ENCODE measurements at places on chromosomes 7 and 10.

DNA sequence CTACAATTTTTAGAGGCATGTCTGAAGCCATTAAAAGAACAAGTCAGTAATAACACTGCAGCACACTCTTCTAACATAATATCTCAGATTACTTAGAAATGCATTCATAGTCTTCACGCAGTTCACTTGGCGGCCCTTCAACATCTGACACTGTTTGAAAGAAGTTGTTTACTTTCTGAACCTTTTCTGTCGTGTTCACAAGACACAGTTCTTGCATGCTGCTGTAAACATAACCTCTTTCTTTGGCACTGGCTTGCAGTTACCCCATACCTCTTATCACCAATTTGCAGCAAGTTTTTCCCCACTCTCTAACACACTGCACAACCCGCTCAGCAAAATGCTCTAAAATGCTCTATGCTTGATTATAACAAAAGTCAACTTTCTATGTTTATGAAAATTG lies 12.0 kb downstream of the PIP4K2A start:
- no peak for DNase-seq

DNA sequence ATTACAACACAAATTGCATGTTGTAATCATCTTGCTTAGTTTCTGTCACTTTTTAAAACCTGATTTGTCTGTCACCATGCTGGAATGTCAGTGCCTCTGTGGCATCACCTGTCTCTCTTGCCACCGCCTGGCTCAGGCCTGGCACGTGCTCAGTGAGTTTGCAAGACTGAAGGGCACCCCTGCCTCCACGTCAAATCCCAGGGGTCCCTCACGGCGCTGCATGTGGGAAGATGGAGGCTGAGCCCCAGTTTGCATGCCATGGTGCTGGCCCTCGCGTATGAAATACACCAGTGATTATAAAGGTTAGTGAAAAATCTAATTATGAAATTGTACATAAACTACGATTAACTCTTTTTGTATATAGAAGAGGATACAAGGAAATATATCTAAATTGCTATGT lies 51.9 kb upstream of the VIPR2 start:
- no peak for DNase-seq

- no peak for DNase-seq
These were observed 178.1 kb upstream of the GALNT17 start for GRCh38 chr7:70953796-70954195.

DNA sequence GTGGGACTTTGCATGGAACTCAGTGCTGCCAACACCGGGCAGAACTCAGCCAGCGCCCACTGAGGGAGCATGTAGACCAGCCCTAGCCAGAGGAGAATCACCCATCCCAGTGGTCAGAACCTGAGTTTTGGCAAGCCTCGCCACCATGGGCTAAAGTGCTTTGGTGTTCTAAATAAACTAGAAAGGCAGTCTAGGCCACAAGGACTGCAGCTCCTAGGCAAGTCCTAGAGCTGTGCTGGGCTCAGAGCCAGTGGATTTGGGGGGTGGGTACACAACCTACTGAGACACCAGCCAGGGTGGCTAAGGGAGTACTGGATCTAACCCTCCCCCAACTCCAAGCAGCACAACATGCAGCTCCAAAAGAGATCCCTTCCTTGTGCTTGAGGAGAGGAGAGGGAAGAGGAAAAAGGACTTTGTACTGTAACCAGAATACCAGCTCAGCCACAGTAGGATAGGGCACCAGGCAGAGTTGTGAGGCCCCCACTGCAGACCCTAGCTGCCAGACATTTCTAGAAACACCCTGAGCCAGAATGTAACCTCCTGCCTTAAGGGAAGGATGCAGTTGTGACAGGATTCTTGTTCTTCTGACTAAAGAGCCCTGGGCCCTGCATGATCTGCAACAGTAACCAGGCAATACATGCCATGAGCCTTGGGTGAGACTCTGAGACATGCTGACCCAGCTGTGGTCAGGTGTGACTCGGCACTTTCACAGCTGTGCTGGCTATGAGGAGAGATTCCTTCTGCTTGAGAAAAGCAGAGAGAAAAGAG lies 24.4 kb downstream of the GSDME start:
- no peak for DNase-seq

DNA sequence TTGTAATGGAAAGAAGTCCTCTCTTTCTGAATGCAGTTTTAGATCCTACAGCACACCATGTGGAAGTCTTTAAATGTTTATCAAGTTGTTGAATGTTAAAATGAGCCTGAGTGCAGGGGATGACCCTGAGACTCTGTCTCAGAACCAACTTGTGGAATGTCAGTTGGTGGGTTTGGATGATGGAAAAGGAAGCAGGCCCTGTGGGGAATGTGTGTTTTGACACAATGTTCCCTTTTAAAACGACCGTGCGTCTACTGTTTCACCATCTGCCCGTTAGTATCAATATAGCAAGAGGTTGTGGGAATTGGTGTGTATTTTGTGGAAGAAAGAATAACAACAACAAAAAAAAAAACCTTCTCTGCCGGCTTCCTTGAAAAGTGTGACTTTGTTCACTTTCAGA lies 8.3 kb downstream of the DYNC1I1 start:
- no peak for DNase-seq

DNA sequence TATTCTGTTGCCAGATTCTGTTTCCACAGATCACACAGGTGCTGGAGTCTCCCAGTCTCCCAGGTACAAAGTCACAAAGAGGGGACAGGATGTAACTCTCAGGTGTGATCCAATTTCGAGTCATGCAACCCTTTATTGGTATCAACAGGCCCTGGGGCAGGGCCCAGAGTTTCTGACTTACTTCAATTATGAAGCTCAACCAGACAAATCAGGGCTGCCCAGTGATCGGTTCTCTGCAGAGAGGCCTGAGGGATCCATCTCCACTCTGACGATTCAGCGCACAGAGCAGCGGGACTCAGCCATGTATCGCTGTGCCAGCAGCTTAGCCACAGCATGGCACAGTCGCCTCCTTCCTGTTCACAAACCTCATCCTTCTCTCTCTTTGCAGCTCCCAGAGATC lies 237.5 kb upstream of the PRSS1 start:
- no peak for DNase-seq

DNA sequence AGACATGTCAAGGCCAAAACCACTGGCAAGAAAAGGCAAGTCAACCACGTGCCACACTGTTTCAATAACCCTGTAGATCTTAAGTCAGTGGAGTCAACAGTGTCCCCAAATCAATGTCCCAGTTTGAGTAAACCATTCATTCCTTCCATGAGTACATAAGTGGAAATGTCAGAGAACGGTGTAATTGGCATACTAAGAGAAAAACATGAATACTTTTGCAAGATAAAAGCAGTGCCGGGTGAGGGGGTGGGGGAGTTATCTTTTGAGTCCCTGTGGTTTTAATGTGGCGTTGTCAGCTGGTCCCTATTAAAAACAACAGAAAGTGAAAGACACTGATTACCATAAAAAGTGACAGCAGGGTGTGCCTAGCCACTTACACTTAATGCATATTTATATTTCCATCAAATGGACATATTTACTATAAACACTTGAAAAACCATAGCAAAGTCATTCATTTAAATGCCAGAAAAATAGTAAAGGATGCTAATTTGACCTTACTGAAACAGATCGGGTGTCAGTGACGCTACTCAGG lies 37.8 kb downstream of the RSU1 start:
- no peak for DNase-seq

DNA sequence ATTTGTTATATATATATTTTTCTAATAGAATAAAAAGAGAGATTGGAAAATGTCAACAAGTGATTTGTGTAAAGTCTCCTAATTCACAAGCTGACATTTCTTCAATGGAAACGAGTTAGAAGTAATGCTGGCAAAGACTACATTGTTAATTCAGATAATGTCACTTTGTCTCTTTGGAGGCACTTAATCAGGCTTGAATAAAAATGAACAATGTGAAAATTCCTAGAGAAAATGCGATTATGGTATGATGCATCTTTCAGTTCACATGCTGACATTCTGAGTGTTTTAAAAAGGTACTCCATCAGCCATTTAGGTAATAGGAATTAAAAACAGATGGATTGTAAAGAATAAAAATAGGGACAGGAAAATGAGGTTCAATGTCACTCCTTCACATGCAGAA lies 100.1 kb downstream of the SLC13A1 start:
- no peak for DNase-seq

GRCh38 chr10:13371897-13372470 lies 23.9 kb upstream of the SEPHS1 start:
- DNase-seq: peak; percentile 70

- DNase-seq: no peak
These were observed 33.1 kb downstream of the RCC1L start for GRCh38 chr7:75040512-75040911.

- no peak for DNase-seq
These were observed 22.3 kb downstream of the AHCYL2 start for GRCh38 chr7:129247087-129247486.

DNA sequence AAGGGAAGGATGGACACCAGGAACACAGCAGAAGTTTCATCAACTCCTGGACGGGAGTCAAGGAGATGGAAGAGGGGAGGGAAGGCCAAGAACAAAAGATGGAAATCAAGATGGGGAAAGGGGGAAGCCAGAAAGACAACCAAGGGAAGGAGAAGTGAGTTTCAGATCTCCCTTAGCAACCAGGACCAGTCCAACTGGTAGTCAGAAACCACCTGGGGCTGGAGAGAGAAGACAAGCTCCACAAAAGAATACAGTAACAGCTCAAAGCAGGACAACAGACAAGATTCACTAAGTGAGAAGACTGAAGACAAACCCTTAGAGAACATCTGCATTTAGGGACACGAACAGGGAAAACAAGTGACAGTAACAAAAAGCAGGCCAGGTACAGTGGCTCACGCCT lies 30.6 kb downstream of the CDCA7L start:
- no peak for DNase-seq

DNA sequence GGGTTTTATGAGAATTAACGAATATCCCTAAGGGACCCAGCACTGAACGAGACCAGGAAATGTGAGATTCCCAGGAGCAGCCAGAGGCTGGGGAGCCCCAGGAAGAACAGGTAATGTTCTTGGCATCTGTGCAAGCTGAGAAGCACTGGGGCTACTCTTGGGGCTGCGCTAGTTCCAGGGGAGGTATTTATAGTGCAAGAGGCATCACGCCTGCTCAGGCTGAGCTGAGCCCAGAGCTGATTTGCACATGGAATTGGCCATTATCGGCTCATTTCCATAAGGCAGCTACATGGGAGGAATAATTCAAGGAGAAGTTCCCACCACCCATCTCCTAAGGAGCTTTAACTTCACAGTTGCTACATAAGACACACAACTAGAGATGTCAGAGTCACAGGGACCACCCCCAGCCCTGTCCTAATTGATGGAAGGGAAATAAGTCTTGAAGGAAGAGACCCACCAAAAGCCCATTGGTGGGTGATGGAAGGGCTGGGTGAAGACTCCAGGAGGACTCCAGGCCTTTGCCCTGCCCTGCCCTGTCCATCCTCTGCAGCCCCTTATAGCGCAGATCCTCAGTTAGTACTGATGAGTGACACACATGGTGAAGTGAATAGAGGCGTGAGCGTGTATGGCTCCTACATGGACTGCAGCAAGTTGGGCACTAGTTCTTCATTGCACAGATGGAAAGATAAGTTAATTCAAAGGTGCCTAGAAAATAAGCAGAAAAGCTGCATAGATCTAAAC lies 178.9 kb downstream of the GRID1 start:
- DNase-seq: no peak

DNA sequence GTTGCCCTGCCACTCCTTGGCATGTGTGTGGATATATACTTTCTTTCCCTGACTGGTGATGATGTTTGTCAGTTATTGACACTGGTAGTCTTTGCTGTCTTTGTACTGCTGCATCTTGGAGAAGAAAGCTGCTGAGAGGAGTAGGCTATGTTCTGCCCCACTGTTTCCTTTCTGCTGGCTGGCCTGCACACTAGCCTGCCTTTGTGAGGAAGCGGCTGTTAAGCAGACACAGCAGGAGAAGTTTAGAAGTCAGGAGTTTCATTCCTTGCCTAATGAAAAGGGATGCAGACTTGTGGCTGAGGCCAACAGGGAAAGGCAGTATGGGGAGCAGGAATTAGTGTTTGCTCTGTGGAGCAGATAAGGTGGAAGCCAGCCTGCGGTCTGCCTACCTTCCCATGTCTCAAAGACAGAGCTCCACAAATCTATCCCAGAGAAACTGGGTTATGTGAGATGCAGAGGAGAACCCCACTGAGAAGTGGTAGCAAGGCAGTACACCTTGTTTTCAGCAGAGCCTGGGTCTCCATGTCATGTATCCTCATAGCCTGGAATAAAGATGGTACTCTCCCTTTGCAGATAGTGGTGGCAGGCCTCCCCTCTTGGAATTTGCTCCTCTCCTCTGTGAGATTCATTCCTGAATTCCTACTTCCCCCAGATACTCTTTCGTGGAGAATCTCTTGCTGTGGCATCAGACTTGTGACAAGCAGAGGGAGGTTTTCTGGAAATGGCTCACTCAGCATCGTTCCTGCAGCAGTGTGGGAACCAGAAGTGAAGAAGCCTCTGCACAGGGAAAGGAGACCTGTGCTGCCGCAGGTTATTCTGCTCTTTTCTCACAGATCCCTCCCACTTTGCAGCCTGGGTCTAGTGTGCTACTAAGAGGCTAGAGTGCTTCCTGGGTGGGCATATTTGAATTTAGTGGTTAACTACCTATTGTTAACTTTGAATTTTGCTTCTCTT lies 130.2 kb downstream of the LRRC4 start:
- no peak for DNase-seq

- no peak for DNase-seq
These were observed 22.7 kb downstream of the CCNY start for GRCh38 chr10:35359056-35359455.

- peak; percentile 31 for DNase-seq
These were observed 429.0 kb upstream of the MTPN start for GRCh38 chr7:136405931-136406777.

DNA sequence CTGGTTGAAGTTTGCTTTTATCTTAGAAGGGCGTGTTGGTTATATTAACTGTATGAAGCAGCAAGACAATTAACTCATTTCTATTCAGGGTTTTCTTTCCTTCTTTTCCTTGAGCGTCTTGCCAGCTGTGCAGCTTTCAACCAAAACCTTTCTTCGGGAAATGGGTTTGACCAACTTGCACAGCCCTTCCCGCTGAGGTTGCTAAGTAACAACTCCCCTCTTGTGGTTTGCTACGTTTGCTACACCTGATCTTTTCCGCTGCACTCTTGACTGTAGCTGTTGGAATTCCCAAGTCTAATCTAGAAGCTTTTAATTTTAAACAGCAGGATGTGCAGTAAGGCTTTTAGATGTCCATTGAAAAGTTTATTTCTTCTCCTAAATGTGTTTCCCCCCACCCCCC lies 116.9 kb downstream of the CDCA7L start:
- no peak for DNase-seq

- DNase-seq: no peak
These were observed 19.4 kb upstream of the SH3PXD2A start for GRCh38 chr10:103874730-103875129.

Data from HFF-Myc (cell line).